ENCODE measurements at places on chromosomes 2 and 18. TPM values are rescaled to one million over a fixed set of nuclear protein-coding genes. Genes with fewer than 3 reads are reported as not detected.

GRCh38 chr18:2898186-2898640, 51.4 kb downstream of the EMILIN2 start:
- no peak overlapping the region for H3K27ac ChIP-seq
- H3K27me3 ChIP-seq: no peaks in the 10 kb centered on the region
- DNase-seq: no peak

DNA sequence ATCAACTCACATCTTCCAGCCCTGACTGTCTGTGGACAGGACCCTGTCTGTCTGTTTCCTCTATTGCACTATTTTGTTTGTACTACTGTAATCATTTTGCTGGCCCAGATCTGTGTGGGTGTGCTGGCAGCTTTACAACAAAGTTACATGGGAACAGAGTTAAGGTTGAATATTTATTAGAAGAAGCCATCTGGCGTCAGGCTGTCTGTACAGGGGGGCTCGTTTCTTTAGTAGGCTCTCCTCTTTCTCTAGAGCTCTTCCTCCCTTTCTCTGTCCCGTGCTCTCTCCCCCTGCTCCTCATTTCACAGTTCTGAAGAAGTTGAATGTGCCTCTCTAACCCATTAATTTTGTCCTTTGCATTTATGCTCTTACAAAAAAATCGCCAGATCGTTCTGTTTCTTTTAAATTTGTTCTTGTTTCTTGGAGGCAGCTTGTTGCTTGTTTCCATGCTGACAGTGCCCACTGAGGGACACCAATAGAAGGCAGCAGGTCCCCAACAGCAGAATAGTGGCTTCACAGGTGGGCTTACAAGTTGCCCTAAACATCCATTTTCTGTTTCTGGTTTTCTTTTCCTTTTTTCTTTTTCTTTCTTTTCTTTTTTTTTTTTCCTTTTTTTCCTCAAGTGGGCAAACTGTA, 315.2 kb upstream of the ZEB2 start:
- no peak for DNase-seq
- peaks cover 4% of the 10 kb centered on the region for H3K4me1 ChIP-seq
- H3K4me3 ChIP-seq: no peak overlapping the region
- H3K36me3 ChIP-seq: no peaks in the 10 kb centered on the region
- H3K27me3 ChIP-seq: no peaks in the 10 kb centered on the region

Gene KRCC1
- 8.0 TPM for total RNA-seq

DNA sequence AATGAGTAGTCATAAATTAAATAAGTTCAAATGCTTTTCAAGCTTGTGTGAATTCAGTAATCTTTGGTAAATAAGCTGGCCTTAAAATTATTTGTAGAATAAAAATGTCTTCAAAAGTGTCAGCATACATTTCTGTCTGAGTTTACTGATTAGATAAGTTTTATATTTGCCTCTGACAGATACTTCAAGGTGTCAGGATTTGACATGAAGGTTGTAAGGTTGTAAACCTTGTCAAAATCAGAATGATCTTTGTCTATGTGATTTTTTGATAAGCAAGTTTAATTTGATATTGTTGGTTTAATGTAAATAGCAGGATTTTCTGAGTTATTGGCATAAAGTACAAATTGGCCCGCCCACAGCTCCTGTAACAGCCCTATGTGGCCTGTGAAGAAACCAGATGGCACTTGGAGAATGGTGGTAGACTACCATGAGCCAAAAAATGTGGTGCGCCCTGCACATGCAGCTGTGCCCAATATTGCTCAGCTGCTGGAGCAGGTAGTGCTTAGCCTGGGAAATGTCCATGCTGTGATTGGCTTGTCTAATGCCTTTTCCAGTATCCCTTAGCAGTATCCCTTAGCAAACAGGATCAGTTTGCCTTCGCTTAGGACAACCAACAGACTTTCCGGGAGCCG, 188.0 kb upstream of the SPHKAP start:
- H3K4me1 ChIP-seq: peaks cover 8% of the 10 kb centered on the region
- H3K4me3 ChIP-seq: no peak overlapping the region
- no peak overlapping the region for H3K27ac ChIP-seq

DNA sequence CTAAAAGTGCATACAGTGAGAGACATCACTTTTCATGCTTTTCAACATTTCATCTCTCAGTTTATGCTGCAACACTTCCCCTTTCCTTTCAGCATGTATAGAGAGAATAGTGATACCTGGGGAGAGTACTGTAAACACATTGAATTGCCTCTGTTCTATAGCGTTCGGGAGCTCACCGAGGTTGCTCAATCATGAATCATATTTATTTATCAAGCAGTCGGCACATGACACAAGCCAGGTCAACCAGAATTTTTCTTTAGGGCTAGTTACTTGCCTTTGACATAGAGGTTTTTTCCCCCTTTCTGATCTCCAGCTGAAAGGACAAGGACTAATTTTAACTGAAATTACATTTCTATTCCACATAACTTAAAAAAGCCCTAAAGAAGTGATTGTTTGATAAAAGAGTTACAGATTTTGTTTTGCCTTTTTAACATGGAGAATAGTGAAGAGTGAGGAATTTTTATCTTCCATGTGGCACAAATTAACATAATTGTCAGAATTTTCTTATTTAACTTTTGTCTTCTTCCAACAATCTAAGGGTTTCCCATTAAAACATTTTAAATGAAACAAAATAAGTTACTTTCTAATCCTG, 690.9 kb upstream of the TMEFF2 start:
- DNase-seq: no peak
- peaks cover 20% of the 10 kb centered on the region for H3K4me1 ChIP-seq
- H3K4me3 ChIP-seq: no peak overlapping the region
- H3K27me3 ChIP-seq: no peaks in the 10 kb centered on the region
- no peaks in the 10 kb centered on the region for H3K36me3 ChIP-seq
- no peak overlapping the region for H3K27ac ChIP-seq

- no peaks in the 10 kb centered on the region for H3K36me3 ChIP-seq
- peaks cover 23% of the 10 kb centered on the region for H3K4me1 ChIP-seq
- DNase-seq: peak; percentile 57
- no peak overlapping the region for H3K4me3 ChIP-seq
- H3K27me3 ChIP-seq: no peaks in the 10 kb centered on the region
Measured at GRCh38 chr2:100013892-100014677, 128.3 kb downstream of the AFF3 start.

DNA sequence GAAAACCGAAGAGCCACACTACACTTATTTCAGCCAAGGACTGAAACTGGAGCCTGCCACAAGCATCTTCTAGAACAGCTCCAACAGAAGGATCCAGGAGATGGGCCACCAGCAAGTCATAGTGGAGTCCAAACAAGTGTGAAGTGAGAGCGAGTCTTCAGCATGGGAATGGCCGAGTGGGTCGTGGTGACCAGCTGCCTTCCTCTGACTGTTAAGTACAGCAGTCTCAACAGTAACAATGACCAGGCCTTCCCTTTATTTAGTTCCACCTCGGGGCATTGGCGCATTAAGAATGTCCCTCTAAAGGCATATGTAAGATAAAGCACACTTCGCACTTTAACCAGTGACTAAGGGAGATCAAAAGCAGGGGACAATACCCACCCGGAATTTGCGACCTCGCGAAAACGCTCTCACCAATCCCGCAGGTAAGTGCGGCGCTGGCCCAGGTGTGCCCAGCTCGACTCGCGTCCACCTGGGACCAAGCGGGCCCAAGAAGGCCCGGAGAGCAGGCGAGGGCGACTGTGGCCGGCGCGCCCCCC, 1.1 kb downstream of the L3MBTL4 start:
- H3K36me3 ChIP-seq: peaks cover 8% of the 10 kb centered on the region
- no peak overlapping the region for H3K27ac ChIP-seq
- peaks cover 9% of the 10 kb centered on the region for H3K27me3 ChIP-seq
- peak overlapping the region; percentile 86 for H3K4me3 ChIP-seq
- H3K4me1 ChIP-seq: peaks cover 1% of the 10 kb centered on the region

- H3K4me1 ChIP-seq: no peaks in the 10 kb centered on the region
- peaks cover 43% of the 10 kb centered on the region for H3K36me3 ChIP-seq
- no peak overlapping the region for H3K4me3 ChIP-seq
- DNase-seq: no peak
- no peak overlapping the region for H3K27ac ChIP-seq
Measured at GRCh38 chr2:161147856-161148255, 12.4 kb upstream of the TANK start.

Gene MLPH
- total RNA-seq: 4.3 TPM

Gene IMPA2
- total RNA-seq: 103 TPM

Gene CAD
- 38.5 TPM for total RNA-seq

GRCh38 chr18:35998967-35999366, 26.5 kb downstream of the RMP24 start:
- no peak overlapping the region for H3K4me3 ChIP-seq
- no peaks in the 10 kb centered on the region for H3K27me3 ChIP-seq
- no peak for DNase-seq
- H3K36me3 ChIP-seq: no peaks in the 10 kb centered on the region

DNA sequence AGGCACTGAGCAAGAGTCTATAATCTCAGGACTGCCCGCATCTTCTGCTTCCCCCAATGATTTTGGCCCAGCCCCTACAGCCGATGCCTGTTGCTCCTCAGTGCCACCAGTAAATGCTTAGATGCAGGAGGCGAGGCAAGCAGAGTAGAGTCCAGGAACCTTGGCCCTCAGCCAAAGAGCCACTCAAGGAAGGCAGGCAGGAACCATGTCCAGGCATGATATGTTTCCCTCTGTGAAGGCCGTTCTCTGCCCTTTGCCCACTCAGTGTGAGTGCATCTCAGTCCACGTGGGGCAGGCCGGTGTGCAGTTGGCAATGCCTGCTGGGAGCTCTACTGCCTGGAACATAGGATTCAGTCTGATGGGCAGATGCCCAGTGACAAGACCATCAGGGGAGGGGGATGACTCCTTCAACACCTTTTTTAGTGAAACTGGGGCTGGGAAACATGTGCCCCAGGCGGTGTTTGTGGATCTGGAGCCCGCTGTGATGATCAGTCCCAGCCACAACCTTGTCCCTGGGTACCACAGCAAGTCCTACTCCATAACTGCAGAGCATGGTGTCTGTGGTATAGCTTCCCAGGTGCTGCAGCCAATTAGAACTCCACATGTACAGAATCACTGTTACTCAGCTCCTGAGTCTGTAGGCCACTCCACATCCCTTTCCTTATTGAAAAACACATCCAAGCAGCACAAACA, 9.7 kb upstream of the DNAJB2 start:
- DNase-seq: no peak
- no peaks in the 10 kb centered on the region for H3K36me3 ChIP-seq

Gene GRB14
- 0.83 TPM for total RNA-seq

DNA sequence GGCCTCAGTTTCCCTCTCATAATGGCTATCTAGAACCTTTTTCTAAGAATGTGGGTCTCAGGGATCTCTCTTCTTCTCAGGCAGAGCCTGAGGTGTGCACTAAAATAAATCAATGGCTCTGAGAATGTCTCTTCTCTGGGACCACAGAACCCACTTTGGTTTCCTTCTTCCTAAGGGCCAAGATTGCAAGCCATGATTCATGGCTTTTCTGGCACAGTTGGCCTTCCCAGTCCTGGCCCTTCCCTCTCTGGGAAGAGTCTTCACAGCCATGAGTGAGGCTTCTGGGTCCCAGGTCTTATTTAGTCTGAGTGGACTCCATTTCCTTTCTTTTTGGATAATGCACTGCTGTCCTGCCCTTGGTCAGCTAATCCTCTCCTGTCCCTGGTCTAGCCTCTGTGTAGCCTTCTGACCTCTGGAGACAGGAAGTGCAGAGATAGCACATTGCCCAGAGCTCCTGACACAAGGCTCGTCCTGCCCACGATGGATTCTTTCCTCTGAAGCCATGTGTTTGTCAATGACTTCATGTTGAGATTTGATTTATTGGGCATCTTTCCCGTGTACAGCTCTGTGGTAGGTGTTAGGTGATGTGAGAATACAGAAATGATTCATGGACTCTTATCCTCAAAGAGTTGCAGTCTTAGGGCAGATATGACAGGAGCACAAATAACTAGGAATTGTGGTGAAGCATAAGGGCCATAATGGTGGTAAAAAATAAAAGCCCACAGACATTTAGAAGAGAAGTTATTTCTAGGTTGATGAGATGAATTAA, 245.0 kb downstream of the CLIP4 start:
- no peak overlapping the region for H3K4me3 ChIP-seq
- H3K27me3 ChIP-seq: peaks cover 3% of the 10 kb centered on the region
- no peaks in the 10 kb centered on the region for H3K36me3 ChIP-seq
- H3K27ac ChIP-seq: no peak overlapping the region
- DNase-seq: no peak

Gene CD207
- 0.51 TPM for total RNA-seq

Gene LYPD1
- 1.1 TPM for total RNA-seq

GRCh38 chr2:73776869-73777519, 2.9 kb downstream of the DUSP11 start:
- no peak overlapping the region for H3K27ac ChIP-seq
- no peak for DNase-seq

Gene EIF5B
- total RNA-seq: 57.4 TPM

Gene POTEJ
- total RNA-seq: not detected

Gene CNDP1
- total RNA-seq: 0.27 TPM

DNA sequence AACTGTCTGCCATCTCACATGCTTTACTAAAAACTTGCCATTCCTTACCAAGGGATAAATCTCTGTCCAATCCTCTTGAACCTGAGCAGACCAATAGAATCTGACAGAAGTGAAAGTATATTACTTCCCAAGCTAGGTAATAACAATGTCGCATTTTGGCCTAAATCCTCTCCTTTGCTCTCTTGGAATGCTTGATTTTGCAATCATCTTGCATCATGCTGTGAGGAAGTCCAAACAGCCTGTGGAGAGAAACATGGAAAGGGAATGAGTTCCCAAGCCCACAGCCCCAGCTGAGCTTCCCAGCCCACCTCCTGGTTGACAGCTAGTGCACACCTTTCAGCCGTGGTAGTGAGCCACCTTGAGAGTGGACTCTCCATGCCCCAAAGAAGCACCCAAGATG, 540.6 kb downstream of the STK39 start:
- DNase-seq: no peak

DNA sequence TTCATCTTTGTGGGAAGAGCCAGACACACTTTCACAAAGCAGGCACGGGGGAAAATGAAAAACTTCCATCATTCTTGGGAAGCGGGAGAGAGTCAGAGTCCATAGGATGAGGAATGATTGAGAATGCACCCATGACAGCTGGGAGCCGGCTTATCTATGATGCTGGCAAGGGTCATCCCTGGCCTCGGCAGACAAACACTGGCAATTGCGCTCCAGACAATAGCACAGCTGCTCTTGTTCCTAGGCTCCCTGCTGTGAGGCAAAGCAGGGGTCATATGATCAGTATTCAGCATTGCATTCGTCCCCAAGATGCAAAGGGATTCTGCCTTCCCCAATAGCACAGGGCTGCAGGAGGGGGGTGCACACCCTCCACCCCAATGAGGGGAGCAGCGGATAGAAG, 33.0 kb downstream of the CYRIA start:
- H3K27me3 ChIP-seq: no peaks in the 10 kb centered on the region
- H3K27ac ChIP-seq: no peak overlapping the region
- DNase-seq: no peak

GRCh38 chr18:58201733-58202730, 158.0 kb downstream of the NEDD4L start:
- H3K27ac ChIP-seq: peak overlapping the region; percentile 75
- no peak for DNase-seq
- peaks cover 1% of the 10 kb centered on the region for H3K27me3 ChIP-seq
- H3K4me1 ChIP-seq: peaks cover 21% of the 10 kb centered on the region
- no peaks in the 10 kb centered on the region for H3K36me3 ChIP-seq

- H3K4me1 ChIP-seq: peaks cover 3% of the 10 kb centered on the region
- H3K4me3 ChIP-seq: no peak overlapping the region
- no peak overlapping the region for H3K27ac ChIP-seq
- peak; percentile 6 for DNase-seq
- H3K36me3 ChIP-seq: no peaks in the 10 kb centered on the region
- peaks cover 15% of the 10 kb centered on the region for H3K27me3 ChIP-seq
Measured at GRCh38 chr2:26576565-26577441, 64.4 kb downstream of the CIB4 start.
